ENCODE measurements at places on chromosomes 2 and 18.

GRCh38 chr18:26721854-26722564, 143.5 kb downstream of the AQP4 start:
- DNase-seq: no peak

- DNase-seq: no peak
Measured at GRCh38 chr2:96823198-96823597, 7.1 kb downstream of the CNNM3 start.

GRCh38 chr2:159131267-159131913, 155.1 kb downstream of the WDSUB1 start:
- DNase-seq: no peak

GRCh38 chr18:13616525-13617035, 109.8 kb downstream of the FAM210A start:
- DNase-seq: no peak

DNA sequence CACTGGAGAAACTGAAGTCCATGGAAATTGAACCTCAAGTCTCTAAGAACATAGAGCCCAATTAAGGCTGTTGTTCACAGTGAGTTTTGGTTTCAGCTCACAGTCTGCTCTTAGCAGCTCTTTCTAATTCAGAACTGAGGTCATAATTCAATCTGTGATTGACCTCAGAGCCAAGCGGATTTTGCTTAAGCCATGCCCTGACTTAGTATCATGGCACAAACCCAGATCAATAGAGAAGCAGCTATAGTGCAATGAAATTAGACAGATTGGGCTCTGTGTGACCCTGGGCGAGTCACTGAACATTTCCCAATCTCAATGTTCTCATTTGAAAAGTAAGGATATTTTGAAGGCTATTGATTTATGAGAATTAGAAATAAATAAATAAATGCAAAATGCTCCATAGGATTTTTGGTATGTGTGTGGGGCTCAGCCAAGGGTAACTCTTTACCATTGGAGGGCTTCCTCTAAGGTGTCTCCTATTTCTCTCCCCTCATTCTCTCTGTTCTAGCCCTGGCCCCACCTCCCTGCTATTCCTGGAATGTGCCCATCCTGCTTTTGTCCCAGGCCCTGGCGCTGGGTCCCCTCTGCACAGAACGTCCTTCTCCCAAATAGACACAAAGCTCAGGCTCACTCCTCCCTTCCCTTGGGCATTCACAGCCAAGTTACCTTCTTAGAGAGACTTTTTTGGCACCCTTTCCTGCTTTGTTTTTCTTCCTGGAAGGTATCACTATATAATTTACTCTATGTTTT, 239.6 kb downstream of the LPIN1 start:
- no peak for DNase-seq

- no peak for DNase-seq
Measured at GRCh38 chr2:128162266-128162665, 71.3 kb downstream of the UGGT1 start.

All from NCI-H1417 treated with DMSO at 0.1 percent for 48 hours (cell line).